ENCODE measurements at places on chromosomes 7 and 10. TPM values are rescaled to one million over a fixed set of nuclear protein-coding genes. Genes with fewer than 3 reads are reported as not detected.

- DNase-seq, result no peak
These were observed 34.9 kb upstream of the PTF1A start for GRCh38 chr10:23157239-23157681.

GRCh38 chr7:71739520-71740173, 607.7 kb downstream of the GALNT17 start:
- peak; percentile 29 for DNase-seq

The ZPBP gene
- total RNA-seq, result 1.2 TPM

DNA sequence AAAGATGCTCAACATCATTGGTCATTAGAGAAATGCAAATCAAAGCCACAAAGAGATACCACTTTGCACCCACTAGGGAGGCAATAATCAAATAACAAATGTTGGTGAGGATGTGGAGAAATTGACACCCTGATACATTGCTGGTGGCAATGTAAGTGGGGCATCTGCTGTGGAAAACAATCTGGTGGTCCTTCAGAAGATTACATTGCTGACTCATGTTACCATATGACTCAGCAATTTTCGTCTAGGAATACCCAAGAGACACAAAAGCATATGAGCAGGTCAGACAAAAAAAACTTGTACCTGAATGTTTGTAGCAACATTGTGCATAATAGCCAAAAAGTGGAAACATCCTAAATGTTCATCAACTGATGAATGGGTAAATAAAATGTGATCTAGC, 4.9 kb upstream of the CLDN3 start:
- DNase-seq, result no peak
